ENCODE measurements at places on chromosomes 3 and 15.

DNA sequence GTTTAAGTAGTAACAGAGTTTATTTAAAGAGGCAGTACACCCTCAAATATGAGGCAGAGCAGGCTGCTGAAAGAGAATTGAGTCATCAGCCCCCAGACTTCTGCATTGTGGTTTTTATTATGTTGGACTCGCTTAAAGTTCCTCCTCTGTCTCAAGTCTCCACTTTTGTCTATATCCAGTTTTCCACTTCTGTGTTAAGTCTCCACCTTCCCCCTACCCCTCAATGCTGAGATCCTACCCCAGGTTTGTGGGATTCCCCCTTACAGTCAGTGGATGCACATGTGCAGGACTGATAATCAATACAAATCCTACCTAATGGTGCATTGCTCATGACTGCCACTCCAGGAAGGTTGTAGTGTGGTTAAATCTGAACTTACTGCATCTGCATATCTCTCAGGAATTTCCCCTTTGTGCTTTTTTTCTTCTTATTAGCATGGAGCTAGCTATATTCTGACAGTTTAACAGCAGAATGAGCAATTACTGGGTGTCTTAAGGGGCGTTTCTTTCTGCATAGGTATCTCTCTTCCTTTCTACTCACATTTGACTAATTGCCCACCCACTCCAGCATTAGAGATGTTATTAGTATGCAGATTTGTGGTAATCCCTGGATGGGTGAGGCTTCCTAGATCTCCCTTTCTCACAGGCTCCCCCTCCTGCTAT is 11.9 kb upstream of the CD200R1L start:
- no peak for DNase-seq

DNA sequence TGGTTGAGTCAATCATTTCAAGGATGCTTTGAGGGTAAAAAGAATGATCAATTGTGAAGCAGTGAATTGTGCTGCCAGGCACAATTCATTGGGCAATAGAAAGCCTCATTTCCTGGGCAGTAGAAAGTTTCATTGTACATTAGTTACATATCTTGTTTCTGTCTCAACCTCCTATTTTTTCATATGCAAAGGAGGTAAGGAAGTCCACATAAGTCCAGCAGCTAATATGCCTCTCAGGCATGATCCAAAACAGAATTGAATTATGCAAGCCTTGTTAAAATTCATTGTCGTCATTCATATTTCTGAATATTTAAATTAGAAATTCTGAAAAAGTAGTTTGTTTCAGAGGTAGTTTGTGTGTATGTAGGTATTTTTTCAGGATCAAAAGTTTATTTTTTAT is 65.8 kb downstream of the TFRC start:
- DNase-seq: no peak

DNA sequence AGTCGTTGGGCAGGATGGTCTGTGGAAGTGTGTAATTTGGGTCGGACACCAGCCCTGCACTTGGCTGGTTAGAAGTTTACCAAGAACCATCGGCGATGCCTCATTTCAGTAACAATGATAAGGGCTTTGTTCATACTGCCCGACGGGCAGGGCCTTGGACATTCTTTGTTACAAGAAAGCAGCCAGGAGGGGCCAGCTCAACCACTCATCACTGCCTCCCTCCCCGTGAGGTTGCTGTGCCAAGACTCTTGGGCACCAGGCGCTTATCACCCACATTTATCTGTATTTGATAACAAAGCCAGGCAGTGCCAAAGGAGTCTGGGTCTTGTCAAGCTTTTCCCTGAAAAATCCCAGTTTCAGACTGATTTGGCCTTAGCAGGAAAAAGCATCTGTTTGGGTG is 235.0 kb downstream of the ADAMTS17 start:
- DNase-seq: no peak

GRCh38 chr3:31094048-31094447 is 199.6 kb upstream of the GADL1 start:
- DNase-seq: no peak

- DNase-seq: no peak
Measured at GRCh38 chr3:162348912-162349311, 852.3 kb downstream of the OTOL1 start.

- DNase-seq: no peak
Measured at GRCh38 chr3:20401253-20401652, 215.2 kb upstream of the SGO1 start.

DNA sequence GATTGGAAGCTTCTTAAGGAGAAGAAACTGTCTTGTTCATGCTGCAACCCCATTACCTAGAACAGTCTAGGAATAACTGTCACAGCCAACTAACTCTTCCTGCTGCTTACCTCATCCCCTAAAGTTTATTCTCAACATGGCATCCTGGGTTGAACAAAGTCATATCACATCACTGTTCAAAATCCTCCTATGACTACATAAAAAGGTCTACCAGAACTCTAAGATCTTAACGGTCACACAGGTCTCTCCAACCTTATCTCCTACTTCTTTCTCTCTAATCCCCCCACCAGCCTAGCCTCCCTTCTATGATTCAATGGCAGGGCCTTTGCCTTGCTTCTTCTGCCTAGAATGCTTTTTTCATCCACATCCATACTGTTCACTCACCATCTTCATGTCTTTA is 69.3 kb downstream of the CLASP2 start:
- DNase-seq: no peak

DNA sequence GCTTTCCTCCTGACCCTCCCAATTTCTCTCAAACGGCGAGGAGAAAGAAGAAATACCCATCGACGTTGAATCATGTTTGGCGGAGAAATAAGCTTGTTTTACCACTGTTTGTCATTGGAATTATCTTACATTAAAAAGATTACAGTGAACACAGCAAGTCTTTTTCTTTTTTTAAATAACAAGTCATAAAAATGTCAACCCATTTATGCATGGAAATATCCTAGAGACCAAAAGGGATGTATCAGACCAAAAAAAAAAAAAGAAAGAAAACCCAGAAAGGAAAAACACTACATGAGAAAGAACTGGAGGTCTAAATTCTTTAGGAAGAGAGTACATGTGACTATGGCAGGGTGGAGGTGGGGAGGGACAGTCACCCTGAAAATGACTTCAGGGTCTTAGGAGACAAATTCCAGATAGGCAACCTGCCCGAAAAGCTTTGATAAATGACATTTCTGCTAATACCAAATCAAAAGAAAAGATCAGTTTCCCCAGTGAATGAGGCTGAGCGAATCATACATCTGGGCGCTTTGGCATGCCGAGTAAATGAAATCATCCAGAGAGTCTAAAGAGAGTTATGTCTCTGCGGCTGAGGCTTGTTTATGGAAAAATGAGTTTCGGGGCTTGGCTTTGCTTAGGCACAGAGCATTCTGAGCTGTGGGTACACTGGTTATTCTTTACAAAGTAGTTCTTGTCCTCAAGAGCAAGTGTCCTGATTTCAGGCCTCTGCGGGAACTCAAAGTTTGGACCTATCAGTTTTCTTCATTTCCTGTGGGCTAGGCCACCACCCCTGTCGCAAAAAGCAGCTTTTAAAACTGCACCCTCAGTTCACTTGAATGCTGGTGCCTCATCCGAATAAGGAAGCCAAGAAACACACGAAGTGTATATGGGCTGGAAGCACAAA is 110.1 kb upstream of the TGFBR2 start:
- no peak for DNase-seq

DNA sequence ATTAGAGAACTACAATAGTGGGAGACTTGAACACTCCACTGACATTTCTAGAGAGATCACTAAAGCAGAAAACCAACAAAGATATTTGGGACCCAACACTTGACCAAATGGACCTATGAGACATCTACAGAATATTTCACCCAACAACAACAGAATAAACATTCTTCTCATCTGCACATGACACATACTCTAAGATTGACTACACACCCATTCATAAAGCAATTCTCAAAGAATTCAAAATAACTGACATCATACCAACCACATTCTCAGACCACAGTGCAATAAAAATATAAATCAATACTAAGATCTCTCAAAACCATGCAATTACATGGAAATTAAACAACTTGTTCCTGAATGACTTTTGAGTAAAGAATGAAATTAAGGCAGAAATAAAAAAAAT is 473.7 kb downstream of the LPP start:
- DNase-seq: no peak

DNA sequence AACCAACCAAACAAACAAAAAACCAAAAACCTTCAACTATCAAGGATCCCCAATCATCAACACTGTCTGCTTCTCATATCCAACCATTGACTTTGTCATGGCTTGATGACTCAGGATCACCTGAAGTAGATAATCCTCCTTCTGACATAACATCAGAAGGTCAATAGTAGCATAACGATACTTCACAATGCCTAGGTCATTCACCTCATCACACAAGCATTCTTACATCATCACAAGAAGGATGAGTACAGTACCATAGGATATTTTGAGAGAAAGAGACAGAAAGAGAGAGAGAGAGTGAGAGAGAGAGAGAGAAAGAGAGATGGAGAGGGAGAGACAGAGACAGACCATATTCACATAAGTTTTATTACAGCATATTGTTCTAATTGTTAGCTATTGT is 42.1 kb downstream of the SPATA16 start:
- DNase-seq: no peak

DNA sequence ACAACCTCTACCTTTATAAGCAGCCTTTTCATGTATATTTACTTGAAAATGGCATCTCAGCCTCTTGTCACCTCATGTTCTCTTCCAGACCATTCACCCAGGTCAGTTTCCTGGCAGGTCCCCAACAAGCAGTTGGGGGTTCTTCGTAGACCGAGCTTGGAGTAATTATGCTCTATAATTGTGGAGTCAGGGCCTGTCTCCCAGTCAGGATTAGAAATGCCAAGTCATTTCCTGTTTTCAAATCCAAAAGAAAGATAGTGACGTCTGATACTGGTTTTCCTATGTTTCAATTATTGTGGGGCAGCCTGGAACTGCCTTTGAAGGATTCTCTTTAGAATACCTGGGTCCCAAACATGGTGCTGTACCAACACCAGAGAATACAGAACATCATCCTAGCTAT is 430.6 kb downstream of the MECOM start:
- no peak for DNase-seq

GRCh38 chr3:147191795-147192385 is 214.5 kb downstream of the ZIC4 start:
- DNase-seq: no peak

GRCh38 chr15:86063356-86064095 is 16.1 kb upstream of the AGBL1 start:
- no peak for DNase-seq

- peak; percentile 65 for DNase-seq
Measured at GRCh38 chr3:13346481-13347389, 73.4 kb downstream of the NUP210 start.

- no peak for DNase-seq
Measured at GRCh38 chr3:129602730-129603560, 3.5 kb downstream of the PLXND1 start.

DNA sequence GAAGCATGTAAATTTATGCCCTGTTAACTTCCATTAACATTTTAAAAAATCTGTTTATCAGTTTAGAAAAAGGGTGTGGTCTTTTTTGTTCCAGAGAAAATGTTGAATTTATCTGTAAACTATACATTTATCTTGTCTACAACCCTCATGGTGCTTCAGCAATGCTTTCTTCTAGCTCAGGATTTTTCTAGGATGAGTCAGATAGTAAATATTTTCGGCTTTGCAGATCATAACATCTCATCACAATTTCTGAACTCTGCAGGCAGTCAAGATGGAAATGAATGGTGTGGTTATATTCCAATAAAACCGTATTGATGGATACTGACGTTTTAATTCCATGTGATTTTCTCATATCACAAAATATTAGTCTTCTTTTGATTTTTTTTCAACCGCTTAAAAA is 70.5 kb upstream of the FOXB1 start:
- DNase-seq: no peak

GRCh38 chr3:37540786-37541185 is 320.9 kb upstream of the CTDSPL start:
- DNase-seq: no peak

DNA sequence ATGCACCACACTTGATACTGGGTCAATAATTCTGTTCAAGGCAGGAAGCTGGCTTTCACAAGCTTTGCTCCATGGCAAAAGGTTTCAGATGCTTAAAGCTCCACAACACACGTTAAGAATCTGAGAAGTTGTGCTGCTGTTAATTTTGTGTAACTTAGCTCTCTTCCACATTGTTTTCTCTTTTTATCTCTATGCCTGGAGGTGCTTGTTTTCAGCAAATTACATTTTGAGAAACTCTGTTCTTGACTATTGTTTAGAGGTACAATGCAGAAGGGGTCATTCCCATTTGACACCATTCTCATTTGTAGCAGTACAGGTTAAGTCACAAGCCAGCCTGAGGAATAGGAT is 156.0 kb downstream of the FNDC3B start:
- no peak for DNase-seq

DNA sequence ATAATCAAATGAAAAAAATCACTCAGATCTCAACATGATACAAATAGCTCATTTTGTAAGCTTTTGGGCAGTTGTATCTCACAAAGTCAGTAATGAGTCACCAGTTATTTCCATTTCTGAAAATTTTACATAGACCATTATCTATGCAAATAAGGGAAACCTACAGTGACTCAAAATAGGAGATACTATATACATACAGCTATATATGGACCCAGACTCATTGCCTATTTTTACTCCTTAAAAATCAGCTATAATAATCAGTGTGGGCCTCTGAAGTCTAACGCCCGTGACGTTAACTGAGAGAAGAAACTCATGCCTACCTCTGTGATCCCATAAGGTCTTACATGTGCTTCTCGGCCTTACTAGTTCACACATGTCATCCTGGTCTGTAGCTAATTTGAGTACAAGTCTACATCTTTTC is 31.6 kb downstream of the LRIG1 start:
- DNase-seq: no peak

DNA sequence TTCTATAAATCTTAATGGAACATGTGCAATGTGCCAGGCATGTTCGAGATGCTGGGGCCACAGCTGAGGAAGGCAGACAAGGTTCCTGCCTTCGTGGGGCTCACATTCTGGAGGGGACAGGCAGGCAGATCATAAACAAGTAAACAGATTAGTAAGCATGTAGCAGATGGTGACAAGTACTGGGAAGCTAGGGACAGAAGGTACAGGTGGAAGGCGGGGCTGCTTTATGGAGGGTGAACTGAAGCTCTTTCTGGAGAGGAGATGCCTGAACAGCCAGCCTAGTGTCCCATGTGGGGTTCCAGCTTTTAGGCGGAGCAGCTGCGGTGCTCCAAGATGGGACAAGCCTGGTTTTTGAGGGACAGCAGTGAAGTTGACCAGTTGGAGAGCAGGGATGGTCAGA is 74.7 kb upstream of the SNRK start:
- no peak for DNase-seq

GRCh38 chr3:107592073-107592472 is 69.3 kb downstream of the BBX start:
- no peak for DNase-seq

DNA sequence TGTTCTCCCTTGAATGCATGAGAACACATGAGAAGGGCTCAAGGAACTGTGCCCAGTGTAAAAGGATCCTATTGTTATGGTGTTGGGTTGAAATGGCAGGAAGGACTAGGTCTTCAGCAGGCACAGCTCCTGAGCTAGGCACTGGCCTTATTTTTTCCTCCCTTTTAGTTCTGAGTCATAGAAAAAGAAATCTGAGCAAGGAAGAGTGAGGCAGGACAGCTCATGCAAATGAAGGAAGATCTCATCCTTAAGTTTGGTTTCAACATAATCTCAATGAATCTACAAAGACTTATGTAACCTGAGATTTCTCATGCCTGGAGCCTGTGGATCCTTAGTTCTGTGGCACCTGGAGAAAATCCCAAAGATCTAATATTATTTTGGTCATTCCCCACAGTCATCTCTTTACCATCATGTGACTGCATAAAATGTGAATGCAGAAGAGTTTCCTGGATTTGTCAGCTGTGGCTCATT is 188.6 kb upstream of the TBL1XR1 start:
- no peak for DNase-seq
